ENCODE measurements at places on chromosomes 11 and 22.

GRCh38 chr11:94131718-94132115 is 3.1 kb downstream of the PANX1 start:
- no peak for DNase-seq

GRCh38 chr11:118845369-118845768 is 38.3 kb upstream of the CXCR5 start:
- DNase-seq: no peak

DNA sequence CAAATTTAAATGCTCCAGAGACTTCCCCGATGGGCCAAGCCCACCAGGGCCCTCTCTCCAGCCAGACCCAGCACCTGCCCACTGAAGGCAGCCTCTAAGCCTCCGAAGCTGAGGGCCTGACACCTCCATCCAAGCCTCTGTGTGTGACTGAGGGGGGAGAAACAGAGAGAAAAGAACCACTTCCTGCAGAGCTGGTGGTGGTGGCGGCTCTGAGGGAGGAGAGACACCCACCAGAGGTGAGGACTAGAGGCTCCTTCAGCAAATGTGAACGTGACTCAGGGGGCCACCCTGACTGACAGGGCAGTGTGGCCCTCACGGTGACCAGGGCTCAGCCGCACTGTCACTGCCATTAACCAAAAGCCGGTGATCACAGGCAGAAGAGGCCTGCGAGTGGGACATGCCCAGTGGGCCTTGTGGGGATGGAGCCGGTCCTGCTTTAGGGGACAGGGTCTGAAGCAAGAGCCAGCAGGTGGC is 31.0 kb upstream of the CD5 start:
- DNase-seq: no peak

DNA sequence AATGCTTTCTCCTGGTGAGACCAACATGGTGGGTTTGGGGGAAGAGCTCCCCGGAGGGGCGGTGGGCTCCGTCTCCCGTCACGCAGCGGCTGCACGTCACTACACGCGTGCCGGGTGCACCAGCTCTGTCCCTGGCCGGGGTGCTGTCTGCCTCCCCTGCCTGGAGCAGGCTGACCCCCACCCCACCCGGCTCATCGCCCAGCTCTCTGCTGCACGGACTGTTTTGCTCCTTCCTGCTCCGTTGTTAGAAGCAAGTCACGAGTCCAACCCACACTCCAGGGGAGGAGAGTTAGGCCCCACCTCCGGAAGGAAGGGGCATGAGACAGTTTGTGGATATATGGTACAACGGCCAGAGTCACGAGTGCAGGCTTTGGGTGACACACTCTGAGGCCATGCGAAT is 364.9 kb downstream of the BRD1 start:
- no peak for DNase-seq

DNA sequence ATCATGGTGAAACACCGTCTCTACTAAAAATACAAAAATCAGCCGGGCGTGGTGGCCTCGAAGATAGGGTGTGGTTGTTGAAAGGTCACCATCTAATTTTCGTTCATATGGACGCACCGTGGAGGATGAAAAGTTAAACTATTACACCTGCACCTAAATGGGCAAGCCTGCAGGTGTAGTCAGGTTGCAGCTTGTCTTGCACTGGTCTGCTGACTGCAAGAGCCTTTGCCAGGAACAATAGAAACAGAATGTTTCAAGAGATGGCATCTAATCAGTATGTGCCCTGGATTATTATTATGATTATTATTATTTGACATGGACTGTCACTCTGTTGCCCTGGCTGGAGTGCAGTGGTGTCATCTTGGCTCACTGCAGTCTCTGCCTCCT is 908 bp downstream of the NADSYN1 start:
- no peak for DNase-seq

GRCh38 chr11:1480191-1480554 is 6.4 kb downstream of the MOB2 start:
- no peak for DNase-seq

DNA sequence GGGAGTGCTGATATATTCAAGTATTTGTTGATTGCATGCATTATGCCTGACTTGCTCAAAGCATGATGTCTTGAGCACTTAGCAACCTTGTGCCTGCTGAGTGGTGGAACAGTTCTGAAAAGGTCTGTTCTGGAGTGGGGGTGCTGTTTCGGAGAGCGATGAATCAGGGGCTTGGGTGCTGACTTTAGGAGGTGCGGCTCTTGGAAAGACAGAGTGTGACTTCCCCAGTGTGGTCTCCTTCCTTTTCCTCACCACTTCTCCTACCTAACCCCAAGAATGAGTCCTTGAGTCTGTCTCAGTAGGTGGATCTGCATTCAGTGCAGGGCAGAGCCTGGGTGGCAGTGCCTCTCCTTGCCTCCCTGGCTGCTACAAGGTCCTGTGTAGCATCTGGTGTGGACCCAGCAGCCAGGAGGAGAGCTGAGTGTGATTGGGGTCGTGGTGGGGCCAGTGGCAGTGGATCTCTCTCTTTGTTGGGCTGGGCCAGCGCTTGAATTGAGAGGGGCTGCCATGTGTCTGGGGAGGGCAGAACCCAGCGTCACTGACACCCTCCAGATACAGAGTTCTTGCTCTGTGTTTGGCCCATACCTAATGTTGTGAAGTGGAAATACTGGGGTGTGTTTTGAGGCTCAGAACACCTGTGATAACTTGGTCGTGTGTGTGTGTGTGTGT is 35.9 kb downstream of the ST3GAL4 start:
- DNase-seq: no peak

DNA sequence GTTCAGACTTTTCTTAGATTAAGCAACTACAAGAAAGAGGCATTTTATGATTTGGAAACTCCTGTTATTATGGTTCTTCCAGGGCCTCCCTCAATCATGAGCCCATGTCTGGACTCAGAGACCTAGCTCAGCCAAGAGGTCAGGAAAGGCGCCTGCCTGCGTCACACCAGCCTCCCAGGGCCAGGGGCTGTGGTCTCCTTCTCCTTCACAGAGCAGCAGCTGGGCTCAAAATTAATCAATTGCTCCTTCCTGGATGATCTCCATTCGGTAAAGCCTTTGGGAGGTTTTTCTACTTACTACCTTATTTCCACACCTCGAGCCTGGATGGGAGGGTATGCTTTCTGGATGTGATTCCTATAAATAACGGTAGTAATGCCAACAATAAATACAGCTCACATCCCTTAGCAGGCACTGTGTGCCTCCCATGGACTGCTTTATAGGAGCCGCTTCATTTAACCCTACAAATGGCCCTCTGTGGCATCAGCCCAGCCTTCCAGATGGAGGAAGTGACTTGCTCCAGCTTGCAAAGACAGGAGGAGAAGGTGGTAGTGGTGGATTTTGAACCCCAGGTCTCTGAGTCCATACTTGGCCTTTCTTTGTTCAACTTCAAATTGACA is 1445.6 kb downstream of the TBC1D22A start:
- DNase-seq: no peak

- DNase-seq: no peak
Observed at GRCh38 chr11:60858731-60859464, 3.1 kb upstream of the PTGDR2 start.

- no peak for DNase-seq
Observed at GRCh38 chr11:133040289-133040900, 491.9 kb downstream of the OPCML start.

GRCh38 chr11:9681583-9682372 is 17.9 kb downstream of the SWAP70 start:
- DNase-seq: no peak

GRCh38 chr22:43237280-43237679 is 50.3 kb upstream of the TTLL12 start:
- DNase-seq: no peak

- no peak for DNase-seq
Observed at GRCh38 chr11:119919656-119920055, 190.7 kb upstream of the NECTIN1 start.

All from NCI-H187 (cell line).